ENCODE measurements at places on chromosomes 11 and 22.

DNA sequence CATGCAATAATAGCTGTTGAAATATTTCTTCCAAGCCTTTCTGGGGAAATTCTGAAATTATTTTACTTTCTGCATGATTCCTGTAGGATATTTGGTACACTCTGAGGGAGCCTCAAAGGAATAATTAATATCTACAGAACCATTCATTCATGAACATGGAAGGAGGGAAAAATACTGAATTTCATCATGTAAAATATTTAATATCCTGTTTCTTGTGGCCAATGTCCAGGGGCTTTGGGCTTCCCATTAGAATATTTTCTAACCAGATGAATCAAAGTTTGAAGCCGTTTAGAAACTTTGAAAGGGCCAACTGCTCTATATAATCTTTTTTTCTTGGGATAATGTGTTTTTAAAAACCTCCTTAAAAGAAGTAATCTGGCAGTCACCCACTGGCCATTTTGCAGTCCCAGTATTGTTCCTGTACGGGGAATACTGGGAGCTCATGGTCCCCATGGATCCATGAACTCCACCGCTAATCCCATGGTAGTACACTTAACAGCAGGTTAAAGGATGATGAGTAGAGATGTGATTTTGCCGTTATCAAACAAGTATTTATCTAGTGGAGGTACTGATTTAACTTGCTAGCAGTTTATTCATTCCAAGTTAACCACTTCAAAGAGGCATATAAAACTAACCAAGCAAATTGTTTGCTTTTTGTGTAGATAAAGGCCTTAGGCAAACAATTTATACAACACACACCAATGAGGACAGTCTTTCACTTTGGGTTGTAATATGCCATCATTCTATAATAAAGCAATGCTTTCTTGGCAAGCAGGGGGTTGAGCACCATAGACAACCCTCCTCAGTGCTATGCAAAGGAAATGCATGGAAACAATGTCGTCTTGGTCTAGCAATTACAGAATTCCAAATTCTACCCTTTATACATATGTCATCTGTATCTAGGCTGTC lies 34.5 kb upstream of the BLID start:
- DNase-seq, result no peak

DNA sequence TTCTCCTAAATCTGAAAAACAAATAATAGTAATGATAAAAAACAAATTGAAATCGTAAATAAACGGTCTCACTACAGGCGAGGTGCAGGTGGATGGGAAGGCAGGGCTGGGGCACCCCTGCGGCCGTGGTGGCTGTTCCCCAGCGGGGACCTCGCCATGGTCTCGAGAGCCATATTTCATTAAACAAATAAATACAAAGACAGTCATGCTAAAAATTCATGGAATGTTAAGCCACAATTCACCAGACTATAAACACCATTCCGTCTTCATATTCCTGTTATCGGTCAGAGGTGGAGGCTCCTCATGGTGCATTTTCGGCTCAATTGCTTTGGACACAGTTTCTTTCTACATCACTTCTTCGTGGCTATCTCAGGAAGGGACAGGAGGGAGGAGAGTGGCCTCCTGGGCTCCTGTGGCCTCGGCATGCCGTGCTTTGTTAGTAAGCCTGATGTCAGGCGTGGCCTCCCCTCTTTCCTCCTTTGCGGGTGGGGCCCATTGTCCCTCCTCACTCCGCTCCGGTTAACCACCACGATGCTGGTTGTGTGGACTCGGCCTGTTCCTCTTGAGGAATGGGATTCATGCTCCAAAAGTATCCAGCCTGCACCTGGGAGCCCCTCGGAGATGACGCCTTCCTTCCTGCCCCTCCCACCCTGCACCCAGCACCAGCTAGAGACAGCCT lies 16.1 kb upstream of the BRSK2 start:
- DNase-seq, result no peak

- no peak for DNase-seq
Measured at GRCh38 chr11:83778596-83778995, 492.4 kb upstream of the CCDC90B start.

DNA sequence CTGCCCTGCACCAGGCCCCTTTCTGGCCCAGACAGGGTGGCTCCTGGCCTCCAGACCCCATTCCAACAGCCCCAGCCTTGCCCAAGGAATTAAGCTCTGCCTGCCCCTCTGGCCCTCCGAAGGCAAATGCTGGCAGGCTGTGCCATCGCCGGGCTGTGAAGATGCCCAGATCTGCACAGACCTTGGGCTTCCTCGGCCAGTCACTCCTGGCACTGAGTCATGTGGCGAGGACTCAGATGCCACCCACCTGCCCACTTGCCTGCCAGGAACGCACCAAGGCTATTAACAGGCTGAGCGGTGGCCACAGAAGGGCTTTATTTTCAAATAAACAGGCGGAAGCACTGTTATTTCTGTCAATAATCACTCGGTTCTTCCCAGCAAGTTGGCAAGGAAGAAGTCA lies 50.3 kb upstream of the TTLL12 start:
- DNase-seq, result no peak

DNA sequence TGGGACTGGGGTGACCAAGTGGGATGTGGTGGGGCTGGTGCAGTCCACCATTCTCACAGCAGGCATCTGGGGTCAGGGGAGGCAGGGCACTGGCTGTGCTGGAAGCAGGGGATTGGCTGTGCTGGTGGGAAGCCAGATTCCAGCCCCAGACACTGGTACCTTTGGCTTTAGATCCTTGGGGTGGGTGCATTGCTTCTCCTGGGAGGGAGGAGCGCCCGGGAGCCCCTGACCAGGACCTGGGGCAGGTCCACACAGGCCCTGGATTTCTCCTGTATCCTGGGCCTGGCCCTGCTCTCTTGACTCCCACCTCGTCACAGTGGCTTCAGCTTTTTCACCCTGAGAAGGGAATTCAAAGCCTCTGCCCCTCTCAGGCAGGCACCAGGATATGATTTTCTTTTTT lies 38.5 kb downstream of the ST3GAL4 start:
- no peak for DNase-seq

DNA sequence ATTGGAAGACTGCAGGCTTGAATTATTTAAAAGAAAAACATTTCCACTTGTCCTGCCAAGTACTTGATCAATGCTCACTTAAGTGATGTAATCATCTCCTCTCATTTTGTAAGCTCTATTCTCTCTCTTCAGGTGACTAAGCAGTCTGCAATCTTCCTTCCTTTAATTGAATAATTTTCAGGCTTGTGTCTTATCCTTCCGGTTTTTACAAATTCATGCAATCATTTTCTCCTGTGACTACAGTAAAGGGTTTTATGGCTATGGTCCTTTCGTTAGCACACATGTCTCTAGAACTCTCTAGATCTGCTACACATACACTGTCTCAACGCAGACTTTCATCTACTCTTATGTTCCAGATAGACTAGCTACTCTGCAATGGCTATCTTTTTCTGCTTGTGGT lies 12.6 kb upstream of the UPB1 start:
- no peak for DNase-seq

- DNase-seq, result no peak
Measured at GRCh38 chr22:27596133-27596870, 205.3 kb downstream of the MN1 start.

DNA sequence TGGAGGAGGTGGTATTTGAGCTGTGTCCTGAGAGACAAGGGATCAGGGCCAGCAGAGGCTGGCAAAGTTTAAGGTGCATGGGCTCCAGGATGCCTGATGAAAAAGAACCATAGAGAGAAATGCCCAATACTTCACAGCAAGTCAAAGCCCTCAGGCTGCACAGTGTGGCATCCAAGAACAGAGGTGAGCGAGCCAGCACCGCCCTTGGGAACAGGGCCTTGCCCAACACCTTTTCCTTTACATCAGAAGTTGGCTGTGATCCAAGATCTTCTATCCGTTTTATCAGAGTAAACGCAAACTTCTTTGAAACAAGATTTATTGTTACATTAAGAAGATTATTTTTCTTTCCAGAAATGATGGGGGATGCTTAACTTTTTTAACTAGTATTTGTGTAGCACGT lies 1.4 kb downstream of the B3GNT6 start:
- no peak for DNase-seq

DNA sequence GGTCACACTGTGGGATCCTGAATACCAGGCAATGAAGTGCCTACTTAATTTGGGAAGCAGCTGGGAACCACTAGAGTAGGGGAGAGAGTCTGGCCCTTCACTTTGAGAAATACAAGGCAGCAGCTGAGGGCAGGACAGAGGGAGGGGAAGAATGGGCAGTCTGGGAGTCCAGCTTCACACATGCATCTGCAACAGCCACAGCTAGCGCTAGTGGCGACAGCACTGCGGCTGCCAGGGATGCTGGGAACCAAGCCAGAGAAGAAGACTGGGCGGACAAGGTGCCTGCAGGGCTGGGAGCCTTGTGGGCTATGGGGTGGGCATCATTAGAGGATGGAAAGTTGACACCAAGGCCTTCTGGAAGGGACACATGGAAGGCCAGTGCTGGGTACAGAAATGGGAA lies 15.8 kb downstream of the SCUBE2 start:
- no peak for DNase-seq

- DNase-seq, result no peak
Measured at GRCh38 chr11:8228231-8228630, 35.4 kb downstream of the LMO1 start.

DNA sequence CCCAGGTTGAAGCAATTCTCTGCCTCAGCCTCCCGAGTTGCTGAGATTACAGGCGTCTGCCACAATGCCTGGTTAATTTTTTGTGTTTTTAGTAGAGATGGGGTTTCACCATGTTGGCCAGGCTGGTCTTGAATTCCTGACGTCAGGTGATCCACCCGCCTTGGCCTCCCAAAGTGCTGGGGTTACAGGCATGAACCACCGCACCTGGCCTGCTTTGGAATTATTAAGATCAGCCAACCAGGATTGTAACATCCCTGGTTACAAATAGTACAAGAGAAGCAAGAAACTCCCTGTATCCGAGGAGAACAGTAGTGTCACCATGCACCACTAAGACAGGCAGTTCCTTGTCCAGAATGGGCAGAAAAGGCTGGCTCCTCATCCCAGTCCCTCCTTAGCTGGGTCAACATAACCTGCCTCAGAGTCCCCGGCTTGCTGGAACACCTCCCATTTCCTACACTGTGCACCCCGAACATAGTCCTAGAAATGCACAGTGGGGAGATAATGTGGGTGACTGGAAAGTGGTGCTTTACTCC lies 77.2 kb upstream of the INCENP start:
- DNase-seq, result no peak

GRCh38 chr11:70556884-70557741 lies 158.8 kb downstream of the CTTN start:
- no peak for DNase-seq

- no peak for DNase-seq
Measured at GRCh38 chr11:26329206-26329605, 2.7 kb upstream of the ANO3 start.

GRCh38 chr22:36198536-36198935 lies 3.1 kb downstream of the APOL4 start:
- no peak for DNase-seq

Measured in activated effector memory CD4-positive, alpha-beta T cell treated with Interleukin-2 at 50 U/mL for 16 hours (primary cell).